CMK (cell line): ENCODE measurements at places on chromosomes 7 and 10.

- DNase-seq, result no peak
Observed at GRCh38 chr10:51983481-51983880, 284.1 kb upstream of the CSTF2T start.

DNA sequence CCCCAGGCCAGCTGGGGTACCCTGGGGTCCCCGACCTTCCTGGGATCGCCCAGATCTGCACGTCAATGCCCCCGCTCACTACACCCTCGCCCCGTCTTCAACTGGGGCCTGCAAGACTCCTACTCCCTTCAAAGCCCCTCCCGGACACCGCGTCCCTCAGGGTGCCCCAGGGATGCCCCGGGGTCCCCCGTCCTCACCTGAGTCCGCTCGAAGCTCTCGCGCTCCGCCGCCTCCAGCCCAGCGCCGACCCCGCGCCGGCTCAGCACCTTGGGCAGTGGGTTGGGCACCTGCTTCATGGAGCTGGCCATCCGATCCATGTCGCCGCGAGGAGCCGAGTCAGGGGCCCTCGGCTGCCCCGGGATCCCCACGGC, at the start of gene HIP1:
TSS of gene HIP1 (minus strand) at position 338 of the 371 bp plus-strand sequence. CDS start at position 317, 21 bp downstream.
- DNase-seq, result no peak

- no peak for DNase-seq
Observed at GRCh38 chr7:121003986-121004685, 15.6 kb downstream of the CPED1 start.

DNA sequence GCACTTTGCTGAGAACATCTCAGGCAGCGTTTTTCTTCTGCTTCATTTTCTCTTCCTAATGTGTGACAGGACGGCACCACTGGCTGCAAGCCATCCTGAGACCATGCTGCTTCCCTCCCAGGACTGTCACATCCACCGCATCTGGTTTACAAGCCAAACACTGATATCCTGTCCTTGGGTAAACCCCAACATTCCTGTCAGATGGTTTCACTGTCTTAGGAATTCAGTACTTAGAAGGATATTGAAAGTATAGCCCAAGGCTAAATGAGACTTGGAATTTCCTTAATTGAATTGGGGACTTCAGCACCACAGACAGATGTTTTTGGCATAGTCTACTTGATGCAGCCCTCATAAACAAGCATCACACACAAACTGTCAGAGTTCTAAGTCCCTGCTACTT, 74.2 kb upstream of the PLXNA4 start:
- no peak for DNase-seq

GRCh38 chr7:101179713-101180112, 380 bp downstream of the NAT16 start:
- no peak for DNase-seq
